ENCODE measurements at places on chromosomes 2 and 18.

- DNase-seq, result no peak
These were observed 656.4 kb downstream of the MBD2 start for GRCh38 chr18:53567929-53568574.

- DNase-seq, result no peak
These were observed 15.3 kb upstream of the RIT2 start for GRCh38 chr18:43130716-43131260.

DNA sequence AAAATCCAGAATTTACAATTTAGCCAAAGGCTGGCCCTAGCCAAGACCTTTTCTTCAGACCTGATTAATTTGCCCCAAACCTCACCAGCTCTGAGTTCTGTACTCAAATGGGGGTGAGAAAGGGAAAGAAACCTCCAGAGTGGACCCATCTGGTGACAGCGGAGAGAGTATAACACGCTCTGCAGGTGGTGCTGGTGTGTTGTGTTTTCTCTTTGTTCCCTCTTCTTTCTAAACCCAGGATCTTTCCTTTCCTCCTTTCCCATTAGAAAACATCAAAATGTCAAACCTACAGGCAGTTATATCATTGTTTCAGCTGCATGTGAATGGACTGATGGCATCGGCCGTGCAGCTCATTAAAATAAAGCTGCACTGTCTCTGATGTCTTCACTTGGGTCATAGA, 253.2 kb upstream of the SP5 start:
- no peak for DNase-seq

DNA sequence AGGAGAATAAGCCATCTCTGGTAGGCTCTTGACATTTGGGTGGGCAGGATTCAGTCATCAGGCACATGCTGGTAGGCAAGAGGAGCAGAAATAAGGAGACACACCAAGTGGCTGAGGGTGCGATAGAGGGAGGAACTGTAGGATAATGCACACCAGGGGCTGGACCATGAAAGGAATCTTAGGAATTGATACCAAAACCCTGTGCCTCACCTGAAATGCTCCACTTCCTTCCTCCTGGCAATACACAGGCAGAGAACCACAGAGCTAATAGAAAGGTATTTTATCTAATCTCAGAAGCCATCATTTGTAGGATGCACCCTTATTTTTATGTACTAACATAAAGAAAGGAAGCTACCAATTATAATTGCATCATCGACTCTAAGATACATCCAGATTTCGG, 4.4 kb upstream of the CYP1B1 start:
- no peak for DNase-seq

- no peak for DNase-seq
These were observed 2067.7 kb downstream of the SUCLG1 start for GRCh38 chr2:82391386-82391785.

DNA sequence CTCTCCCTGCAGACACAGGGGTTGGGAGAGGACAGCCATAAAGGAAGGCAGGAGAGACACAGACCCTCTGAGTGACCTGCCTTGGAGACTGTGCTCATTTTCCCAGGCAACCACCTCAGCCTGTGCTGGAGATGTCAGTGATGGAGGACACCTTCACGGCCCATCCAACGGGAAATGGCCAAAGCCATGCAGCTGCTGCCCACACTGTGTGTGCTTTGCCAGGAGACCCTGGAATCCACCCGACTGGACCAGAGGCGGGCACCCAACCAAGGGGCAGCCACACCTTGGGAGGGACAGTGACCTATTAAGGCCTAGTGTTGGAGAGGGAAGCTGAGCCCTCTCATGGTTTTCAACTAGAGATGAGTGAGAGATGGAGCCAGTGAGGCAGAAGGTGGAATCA, 192.5 kb downstream of the SMAD2 start:
- DNase-seq, result no peak

DNA sequence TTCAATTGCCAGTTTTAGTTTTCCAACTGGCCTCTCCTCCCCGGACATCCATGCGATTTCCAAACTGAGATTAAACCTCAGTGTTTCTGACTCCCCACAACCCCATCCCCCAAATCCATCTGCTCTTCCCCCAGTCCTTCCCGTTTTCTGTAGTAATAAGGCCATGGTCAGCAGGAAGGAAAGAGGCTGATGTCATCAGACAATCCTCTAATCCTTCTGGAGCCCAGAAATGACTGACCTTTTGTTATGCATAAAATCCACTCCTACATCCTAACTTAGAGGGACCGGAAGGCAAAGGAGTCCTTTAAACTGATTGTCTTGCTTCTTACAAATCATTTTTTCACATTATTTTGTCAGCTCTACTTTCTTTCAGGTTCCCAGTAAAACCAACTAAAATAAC, 155.8 kb downstream of the INO80D start:
- DNase-seq, result no peak

DNA sequence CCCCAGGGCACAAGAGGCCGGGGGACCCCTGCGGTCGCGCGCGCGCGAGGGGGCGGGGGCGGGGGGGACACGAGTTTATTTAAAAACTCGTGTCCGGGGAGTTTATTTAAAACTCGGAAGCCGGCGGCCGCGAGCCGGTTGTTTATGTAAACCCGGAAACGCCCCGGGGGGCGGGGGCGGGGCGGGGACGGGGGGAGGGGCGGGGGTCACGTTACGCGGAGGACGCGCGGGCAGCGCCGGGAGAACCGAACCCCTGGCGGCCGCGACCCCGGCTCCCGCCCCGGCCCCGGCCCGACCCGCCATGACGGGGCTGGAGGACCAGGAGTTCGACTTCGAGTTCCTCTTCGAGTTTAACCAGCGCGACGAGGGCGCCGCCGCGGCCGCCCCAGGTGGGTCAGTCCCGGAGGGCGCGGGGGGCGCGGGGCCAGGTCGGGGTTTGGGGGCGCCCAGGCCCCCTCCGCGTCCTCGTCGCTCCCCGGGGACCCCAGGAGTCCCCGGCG, 4.4 kb downstream of the NFATC1 start:
- DNase-seq, result no peak

DNA sequence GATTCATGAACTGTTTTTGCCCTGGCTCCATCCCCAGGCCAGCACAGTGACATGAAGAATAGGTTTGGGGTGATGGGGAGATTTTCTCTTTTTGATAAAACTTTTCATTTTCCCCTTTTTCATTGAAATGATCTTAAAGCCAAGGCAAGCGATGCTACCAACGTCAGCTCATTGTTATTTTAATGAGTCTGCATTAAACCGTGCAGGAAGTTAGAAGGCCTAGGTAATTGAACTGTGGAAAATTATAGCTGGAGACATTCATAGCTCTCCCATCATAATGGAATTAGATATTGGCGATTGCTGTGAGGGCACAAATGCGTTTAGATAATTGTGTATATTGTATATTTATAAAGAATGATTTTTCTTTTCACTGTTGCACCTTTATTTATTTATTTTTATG, 33.2 kb downstream of the SMARCAL1 start:
- DNase-seq, result no peak

DNA sequence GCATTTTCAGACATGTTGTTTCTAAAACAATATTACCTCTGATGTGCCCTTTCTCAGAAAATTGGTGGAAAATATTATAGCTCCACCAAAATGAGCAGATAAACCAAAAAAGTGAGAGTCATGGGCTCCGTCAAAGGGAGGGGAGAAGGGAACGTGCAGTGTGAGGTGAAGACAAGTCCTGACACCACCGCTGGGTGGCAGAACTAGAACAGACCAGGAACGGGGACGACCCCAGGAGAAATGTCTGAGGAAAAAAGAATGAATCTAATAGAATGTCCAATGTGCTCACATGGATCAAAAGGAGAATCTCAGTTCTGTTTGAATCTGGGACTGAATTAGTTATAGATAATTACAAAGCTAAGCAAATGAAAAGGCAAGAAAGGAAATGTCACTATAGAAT, 22.6 kb upstream of the BCL2 start:
- DNase-seq, result no peak

DNA sequence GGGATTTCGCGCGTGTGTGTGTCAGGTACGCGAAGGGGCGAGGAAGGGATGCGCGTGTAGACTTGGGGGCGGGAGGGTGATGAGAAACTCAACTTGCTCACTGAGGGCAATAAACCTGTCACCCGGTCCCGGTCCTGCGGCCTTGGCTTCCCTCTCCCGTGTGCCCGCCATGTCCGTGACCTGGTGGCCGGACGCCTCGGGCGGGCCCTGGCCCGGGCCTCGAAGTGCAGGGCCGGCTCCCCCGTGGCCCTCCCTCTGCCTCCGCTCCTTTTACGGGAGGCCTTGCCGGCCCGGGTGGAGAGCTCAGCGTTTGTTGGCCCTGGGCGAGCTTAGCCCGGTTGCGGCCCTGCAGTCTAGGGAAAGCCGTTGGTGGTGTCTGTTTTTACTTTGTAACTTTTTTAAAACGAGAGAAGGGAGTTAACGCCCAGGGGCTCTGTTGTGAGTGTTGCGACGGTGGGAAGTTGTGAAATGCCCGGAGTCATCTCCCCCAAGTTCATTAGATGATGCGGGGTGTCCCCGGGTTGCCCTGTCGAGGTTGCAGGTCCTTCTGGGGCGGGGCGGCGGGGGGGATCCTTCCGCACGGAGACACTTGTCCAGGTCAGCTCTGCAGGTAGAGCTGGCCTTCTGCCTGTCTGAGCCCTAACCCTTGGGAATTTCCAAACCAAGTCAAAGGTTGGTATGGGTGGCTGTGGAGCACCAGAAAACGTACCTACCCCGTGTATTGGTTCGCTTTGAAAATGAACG, 883 bp downstream of the SMCHD1 start:
- DNase-seq, result no peak

Measured in NCI-H187 (cell line).